ENCODE measurements at places on chromosomes 1 and 21.
A peak's percentile ranks its signal among the peaks of the same experiment; 100 is the strongest.

- DNase-seq: no peak
These were observed 5.1 kb downstream of the PMF1 start for GRCh38 chr1:156217871-156218270.

DNA sequence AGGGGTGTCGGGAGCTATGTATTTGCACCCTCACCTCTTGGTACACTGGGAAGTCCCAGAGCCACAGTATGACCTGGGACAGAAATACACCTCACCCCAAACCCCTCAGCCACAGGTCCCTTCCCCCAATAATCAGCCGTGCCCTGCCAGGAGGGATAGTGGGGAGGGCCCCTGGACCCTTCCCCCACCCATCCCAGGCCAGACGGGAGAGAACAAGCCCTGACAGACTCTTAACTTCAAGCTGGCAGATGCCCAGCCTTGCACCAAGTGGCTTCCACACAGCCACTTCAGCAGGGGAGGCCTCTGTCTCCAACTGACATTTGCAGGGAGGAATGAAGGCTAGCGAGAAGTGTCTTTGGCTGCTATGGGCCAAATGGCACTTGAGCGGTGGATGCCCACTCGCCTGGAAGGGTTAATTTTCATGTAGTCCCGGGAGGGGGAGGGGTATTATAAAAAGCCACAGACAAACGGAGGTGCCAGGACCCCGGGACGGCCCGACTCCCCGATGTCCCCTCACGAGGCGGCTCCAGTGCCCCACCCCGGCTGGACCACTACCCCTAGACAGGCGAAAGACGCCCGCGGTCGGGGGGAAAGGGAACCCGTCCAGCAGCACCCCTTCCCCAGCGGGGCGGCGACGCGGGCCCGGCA lies 495 bp downstream of the SYNC start:
- DNase-seq: no peak

DNA sequence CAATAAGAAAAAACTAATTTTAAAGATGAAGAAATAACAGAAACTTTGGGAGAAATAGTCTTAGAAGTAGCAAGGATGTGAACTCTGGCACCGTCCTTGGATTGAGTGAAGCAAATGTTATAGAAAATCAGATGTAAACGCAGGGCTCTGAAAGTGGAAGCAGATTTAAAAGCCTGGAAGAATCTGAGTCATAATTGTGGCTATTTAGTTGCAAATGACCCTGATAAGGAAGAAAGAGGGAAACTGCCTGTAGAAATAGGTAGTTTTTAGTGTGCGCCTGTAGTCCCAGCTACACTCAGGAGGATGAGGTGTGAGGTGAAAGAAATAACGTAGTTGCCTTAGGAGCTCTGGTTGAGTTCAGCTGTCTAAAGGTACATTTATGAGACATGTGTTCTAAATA lies 101.0 kb downstream of the NGF start:
- no peak for DNase-seq

- DNase-seq: peak; percentile 24
These were observed 5.7 kb downstream of the SLC6A17 start for GRCh38 chr1:110155878-110156522.

DNA sequence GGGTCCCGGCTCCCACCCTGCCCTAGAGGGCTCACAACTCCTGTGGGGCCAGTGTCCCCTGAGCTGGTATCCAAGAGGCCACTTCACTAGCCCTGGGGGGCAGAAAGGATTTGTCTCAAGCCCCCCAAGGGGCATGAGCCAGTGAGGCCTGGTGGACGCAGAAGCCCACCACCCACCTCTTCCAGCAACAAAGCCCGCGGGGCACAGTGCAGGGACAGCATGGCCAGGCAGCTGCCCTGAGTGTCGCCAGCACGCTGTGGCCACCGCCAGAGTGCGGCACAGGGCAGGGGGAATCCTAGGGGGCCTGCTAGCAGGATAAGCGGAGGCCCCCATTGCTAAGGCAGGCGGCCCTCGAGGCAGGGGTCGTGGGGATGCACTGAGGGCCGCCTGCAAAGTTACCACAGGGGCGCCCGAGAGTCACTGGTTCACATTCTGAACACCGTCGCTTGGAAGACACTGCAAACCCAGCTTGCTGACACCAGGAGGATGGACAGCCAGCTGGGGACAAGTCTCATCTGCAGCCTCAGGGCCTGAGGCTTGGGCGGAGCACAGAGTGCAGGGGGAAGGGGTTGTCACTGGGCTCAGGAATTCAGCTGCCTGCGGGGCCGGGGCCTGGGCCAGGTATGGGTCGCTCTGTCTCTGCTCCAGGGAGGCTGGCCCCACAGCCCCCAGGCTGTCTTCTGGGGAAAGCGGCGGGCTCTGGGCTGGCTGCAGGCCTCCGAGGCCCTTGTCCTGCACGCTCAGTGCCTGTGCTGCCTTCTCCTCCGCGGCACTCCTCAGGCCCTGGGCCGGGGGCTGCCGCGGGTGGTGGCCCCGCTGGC lies 26.8 kb downstream of the SLC19A1 start:
- DNase-seq: no peak

GRCh38 chr1:203085528-203086406 lies at the start of gene MYOG:
TSS of gene MYOG (minus strand) at chr1:203086012. CDS start at chr1:203085961, 51 bp downstream.
- DNase-seq: no peak

DNA sequence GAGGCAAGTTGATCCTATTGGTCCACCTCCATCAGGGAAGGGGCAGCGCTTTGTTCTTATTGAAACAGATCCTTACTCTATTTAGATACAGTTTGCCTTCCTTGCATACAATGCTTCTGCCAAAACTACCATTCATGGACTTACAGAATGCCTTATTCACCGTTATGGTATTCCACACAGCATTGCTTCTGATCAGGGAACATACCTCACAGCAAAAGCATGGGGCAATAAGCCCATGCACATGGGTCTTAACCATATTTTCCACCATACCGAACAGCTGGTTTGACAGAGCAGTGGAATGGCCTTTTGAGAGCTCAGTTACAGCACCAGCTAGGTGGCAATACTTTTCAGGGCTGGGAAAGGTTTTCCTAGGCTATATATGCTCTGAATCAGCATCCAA lies 544.8 kb upstream of the ADGRL4 start:
- no peak for DNase-seq

- no peak for DNase-seq
These were observed 85.9 kb downstream of the KCNJ15 start for GRCh38 chr21:38342739-38343138.

DNA sequence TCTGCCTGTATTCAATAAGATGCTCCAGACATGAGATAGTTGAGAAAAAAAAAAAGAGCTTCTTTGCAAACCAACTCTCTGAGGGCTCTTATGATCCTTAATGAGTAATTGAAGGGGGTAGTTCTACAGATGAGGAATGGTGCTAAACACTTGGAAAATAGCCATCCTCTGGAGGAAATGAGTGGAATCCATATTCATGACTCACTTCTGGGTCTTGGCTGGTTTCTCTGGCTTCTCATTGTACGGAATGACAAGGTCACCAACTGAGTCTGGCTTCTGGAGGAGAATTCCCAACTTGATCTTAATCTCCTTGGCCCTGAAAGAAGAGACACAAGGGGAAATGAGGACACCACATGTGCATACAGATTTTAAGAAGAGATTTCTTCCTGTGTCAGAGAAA lies 34.7 kb downstream of the RGS5 start:
- DNase-seq: no peak

GRCh38 chr1:65109487-65109886 lies 38.5 kb upstream of the AK4 start:
- DNase-seq: no peak

GRCh38 chr1:159218649-159219636 lies 14.3 kb downstream of the ACKR1 start:
- DNase-seq: no peak

DNA sequence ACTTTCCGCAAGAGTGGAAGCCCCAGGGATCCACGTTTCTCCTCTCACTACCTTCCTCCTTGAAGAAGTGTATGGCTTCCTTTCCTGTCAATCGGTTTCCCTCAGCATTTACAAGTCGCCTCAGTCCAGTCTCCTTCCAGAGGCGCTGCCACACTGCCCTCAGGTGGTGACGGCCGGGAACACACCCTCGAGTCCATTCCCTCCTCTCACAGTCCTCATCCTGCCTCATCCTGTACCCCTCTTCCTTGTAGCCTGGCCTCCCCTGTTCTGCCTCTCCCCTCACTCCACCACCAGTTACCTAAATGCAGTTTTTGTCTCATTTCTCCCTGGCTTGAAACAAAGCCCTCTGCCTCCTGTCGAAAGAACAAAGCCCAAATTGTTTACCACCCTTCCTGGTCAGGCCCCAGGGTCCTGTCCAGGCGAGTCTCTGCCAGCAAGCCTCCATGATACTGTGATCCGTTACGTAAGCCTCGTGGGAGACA lies 23.2 kb upstream of the LSM10 start:
- DNase-seq: peak; percentile 90

- DNase-seq: no peak
These were observed 29.0 kb downstream of the PTAFR start for GRCh38 chr1:28147264-28148094.

GRCh38 chr1:104266612-104267011 lies 516.9 kb downstream of the AMY1C start:
- no peak for DNase-seq

DNA sequence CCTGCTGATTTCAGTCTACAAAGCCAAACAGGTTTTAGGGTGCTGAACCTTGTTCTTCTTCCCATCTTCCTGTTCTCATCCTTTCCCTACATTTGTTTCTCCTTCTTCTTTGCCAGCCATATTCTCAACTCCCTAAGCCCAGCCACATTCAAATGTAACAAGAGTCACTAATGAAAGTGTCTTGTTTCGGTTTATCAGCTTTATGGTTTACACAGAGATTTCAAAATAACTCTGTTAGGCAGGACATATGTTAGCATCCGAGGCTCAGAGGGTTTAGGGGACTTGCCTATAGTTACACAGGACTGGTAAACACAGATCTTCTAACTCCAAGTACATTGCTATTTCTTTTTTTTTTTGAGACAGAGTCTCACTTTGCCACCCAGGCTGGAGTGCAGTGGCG lies 61.3 kb downstream of the NDUFS5 start:
- DNase-seq: no peak

GRCh38 chr1:226001963-226002666 lies 3.0 kb upstream of the SDE2 start:
- peak; percentile 67 for DNase-seq

- no peak for DNase-seq
These were observed 413.9 kb downstream of the NCAM2 start for GRCh38 chr21:21412096-21412495.

GRCh38 chr21:42040411-42041180 lies 30.4 kb upstream of the ZBTB21 start:
- DNase-seq: no peak

GRCh38 chr1:114315631-114316030 lies 162.0 kb upstream of the SYT6 start:
- no peak for DNase-seq

- no peak for DNase-seq
These were observed 26.5 kb downstream of the AKNAD1 start for GRCh38 chr1:108830119-108831008.

- DNase-seq: no peak
These were observed 71.3 kb upstream of the LRRN2 start for GRCh38 chr1:204756811-204757210.

DNA sequence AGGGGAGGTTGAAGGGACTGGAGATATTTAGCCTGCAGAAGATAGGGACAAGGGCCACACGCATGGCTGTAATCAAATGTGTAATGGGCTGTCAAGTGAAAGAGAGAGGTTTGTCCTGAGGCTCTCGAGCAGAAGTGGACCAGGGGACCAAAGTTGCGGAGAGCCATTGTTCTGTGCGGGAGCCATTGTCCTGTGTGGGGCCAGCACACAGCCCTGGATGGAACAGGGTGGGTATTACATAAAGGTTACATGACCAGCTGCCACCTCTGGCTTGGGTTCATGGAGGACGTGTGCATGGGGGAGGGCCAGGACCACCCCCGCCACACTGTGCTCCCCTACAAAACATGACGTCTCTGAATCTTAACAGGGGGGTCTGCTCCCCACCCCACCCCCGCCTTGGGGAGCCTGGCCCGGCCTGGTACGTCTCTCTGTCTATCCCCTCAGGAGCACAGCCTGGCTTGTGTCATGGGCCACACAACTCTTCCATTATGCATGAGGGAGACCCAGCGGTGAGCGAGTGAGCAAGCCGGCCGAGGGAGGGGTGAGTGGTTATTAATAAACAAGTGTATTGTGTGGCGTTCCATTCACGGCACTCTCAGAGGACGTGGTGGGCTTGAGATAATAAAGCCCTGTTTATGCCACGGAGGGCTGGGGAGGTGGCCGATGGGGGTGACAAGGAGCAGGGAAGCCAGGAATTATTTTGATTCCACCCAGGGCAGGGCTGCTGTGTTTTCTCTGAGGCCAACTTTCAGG lies at the start of gene NFASC:
Gene NFASC, plus strand, starts transcription at position 703 of the 753 bp plus-strand sequence. CDS start 73,454 bp downstream, outside the sequence.
- no peak for DNase-seq

- no peak for DNase-seq
These were observed 40.8 kb upstream of the WARS2 start for GRCh38 chr1:119181218-119181617.

DNA sequence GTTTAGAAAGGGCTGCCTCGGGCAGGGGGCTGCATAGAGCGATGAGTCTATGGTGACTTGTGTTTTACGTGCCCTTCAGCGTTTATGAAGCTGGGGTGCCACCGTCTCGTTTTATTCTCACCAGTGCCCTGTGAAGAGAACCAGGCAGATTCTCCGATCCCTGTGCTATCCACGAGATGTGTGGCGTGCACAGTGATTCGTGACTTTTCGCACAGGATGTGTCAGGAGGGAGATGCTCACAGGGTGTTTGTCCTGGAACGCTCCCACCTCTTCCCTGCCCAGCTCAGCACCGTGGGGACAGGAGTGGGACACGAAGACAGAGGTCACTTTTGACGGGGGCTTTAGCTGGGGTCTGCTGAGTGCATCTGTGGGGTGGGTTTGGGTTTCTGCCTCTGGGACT lies 54.9 kb upstream of the AJAP1 start:
- no peak for DNase-seq

- DNase-seq: no peak
These were observed 66.9 kb upstream of the TINAGL1 start for GRCh38 chr1:31509124-31510072.

DNA sequence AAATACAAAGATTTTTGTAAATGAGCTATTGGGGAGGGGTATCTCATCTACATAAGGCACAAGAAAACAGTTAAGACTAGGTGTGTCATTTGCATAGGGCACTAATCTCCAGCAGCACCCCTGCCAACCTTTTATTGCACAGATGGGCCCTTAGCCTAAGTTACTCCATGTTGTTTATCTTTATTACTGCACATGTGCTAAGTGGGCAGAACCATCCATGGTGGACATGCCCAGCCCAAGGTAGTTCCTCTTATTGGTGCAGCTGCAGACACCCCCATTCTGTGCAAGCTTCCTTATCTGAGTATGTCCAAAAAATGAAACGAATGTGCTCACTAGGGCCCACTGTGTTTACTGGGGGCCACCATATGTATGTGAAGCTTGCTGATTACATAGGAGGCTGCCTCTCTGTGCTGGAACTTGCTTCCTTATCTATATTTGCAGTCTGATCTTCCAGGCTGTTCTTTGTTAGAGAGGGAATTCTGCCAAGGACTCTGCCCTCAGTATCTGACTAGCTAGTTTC lies 77.3 kb upstream of the NEK7 start:
- DNase-seq: no peak
